ENCODE measurements at places on chromosomes 13 and 19.

- DNase-seq, result no peak
Measured at GRCh38 chr13:53778937-53779336, 750.3 kb downstream of the OLFM4 start.

DNA sequence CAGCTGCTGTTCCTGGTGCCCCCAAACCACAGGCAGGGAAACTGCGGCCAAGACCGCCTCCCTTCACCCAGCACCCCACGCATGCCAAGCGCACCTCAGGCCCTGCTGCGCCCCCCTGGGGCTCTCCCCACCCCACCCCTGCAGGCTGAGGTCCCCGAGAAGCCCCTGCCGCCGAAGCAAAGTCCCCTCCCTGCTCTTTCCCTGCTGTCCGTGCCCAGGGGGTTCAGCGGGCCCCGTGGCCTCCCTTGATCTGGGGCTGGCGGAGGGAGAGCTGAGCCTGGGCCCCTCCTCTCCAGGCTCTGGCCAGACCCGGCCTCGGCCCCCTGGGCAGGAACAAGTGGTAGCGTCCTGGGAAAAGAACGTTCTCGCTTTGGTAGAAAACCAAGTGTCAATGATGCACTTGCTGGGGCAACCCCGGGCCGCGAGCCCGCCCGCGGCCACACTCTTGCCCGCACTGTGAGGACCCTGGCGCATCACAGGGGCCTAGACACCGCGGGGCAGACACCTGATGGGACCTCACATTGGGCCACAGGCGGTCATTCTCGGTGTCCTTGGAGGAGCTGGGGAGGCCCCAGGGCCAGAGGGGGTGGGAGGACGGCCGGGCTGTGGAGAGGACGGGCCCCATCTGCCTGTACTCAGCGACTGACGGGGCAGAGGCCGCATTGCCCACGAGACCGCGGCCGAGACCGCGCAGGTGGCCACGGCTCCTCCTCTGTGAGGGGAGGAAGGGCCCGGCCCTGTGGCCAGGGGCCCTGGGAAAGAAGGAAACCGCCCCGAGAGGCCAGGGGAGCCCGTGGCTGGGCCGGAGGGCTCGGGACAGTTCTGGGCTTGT lies 29.0 kb downstream of the GPX4 start:
- DNase-seq, result no peak

- no peak for DNase-seq
Measured at GRCh38 chr19:33460221-33460908, 61.2 kb downstream of the PEPD start.

- DNase-seq, result no peak
Measured at GRCh38 chr13:23437916-23438315, 4.4 kb upstream of the SACS start.

DNA sequence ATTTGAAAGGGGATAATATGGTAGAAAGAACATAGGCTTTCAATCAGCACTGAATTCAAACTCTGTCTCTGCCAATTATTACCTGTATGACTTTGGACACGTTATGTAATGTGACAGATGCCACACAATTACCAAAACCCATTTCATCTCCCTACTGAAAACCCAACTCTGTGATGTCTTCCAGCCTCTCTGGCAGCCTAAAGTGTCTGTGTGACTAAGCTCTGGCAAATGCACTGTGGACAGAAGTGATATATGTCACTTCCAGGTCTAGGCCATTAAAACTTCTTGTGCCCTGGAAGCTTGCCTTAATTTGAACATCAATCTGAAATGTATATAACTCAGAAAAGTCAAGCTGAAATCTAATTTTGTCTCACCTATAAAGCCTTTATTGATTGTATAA lies 552.0 kb downstream of the RFC3 start:
- DNase-seq, result no peak

DNA sequence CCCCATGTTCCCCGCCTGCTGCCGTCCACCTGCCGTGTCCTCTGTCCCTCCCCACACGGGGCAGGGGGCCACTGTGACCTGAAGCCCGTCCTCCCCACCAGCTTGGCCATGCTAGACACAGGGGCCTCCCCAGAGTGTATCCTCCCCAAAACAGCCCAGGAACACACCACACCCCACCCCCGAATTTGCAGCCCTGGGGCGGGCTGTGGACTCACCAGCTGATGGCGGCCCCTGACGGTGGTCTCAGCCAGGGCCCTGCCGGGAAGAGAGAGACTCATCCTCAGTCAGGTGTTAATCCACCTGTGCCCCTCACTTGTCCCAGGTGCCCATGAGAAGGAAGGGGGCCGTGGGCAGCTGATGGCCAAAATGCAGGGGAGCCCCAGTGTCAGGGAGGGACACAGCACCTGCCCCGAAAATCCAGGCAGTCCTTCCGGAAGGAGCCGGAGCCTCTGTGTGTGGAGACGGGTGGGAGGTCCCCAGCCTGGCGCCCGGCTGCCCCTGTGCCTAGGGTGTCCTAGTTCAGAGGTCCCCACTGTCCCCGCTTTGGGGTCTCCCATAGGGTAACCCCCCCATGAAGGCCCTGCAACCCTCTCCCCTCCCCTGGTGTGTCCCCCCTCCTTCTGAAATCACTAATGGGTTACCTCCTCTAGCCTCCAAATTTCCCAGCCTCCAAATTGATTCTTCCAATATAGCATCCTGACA lies 39.3 kb upstream of the TCF3 start:
- DNase-seq, result no peak

- no peak for DNase-seq
Measured at GRCh38 chr19:44726465-44726864, 22.0 kb upstream of the BCL3 start.

- no peak for DNase-seq
Measured at GRCh38 chr13:59279028-59279427, 884.7 kb downstream of the DIAPH3 start.

- no peak for DNase-seq
Measured at GRCh38 chr13:59435024-59435423, 728.7 kb downstream of the DIAPH3 start.

DNA sequence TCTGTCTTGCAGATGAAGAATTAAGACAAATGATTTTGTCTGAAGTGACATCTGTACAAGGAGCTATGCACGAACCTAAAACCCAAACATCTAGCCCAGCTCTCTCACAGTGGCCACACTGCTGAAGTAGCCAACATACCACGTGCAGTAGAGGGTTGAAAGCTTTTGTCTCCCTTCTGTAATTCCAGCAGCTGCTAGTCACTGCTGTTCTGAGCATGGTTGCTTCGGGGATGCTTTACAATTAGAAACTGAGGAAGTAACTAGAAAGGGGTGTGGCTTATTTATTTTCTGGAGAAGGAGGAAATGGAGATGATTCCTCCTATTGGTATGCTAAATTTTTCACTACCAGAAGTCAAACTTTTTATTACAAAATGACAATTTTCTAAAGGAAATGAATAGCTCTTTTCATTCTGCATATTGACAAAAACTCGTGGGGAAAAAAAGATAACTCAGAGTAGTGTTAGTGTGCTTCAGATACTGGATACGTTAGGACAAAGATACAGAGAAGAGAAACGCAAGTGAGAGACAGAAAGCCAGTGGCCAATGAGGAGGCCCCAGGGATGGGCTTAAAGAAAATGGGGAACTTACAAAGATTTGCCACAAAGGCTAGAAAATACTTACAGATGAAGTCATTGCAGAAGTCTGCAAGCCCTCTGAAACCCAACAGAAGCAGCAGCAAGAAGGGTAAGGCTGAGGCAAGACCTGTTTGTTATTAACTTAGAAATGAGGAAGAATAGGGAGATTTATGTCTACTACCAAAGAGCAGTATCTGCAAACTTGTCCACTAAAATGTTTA lies 192.7 kb upstream of the MIR17HG start:
- DNase-seq, result peak; percentile 55

DNA sequence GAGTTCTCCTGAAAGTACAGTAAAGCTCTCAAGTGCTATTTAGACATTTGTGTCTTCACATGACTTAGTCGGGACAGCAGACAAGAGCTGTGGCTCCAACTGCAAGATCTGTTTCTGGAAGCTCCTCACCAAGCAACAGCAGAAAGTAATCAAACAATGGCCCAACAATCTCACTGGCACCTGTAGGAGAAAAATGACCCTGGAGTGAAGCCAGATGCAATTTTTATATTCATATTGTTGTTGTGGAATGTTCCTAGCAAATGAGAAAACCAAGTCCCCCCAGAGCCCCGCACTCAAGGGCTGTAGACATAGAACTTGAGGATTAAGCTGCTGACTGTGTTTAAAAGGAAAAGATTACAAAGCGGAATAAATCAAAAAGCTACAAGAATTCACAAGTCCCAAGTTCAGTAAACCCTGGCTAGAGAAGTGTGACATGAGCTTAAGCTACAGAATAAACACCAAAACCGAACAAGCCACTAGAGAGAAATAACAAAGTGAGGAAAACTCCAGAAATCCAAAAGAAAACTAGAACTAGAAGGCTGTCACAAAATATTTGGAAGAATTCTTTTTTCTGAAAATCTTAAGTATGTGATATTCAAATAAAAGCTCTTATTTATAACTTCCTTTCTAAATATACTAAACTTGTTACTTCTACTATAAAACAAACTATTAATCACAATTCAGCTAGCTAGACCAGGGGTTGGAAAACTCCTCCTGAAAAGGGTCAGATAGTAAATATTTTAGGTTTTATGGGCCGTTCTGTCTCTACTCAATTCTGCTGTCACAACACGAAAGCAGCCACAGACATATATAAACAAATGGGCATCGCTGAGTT lies 454.5 kb downstream of the SUCLA2 start:
- DNase-seq, result no peak

GRCh38 chr13:85080691-85081090 lies 718.5 kb downstream of the SLITRK6 start:
- no peak for DNase-seq

GRCh38 chr19:3761382-3762129 lies at the start of gene APBA3:
TSS of gene APBA3 (minus strand) at chr19:3761692. CDS start at chr19:3760264, 1,428 bp downstream.
- peak; percentile 90 for DNase-seq

GRCh38 chr19:51123381-51123800 lies 1.3 kb upstream of the SIGLEC9 start:
- no peak for DNase-seq
